ENCODE measurements at places on chromosomes 12 and 14.

- DNase-seq = no peak
Observed at GRCh38 chr14:61476754-61477410, 155.5 kb downstream of the PRKCH start.

DNA sequence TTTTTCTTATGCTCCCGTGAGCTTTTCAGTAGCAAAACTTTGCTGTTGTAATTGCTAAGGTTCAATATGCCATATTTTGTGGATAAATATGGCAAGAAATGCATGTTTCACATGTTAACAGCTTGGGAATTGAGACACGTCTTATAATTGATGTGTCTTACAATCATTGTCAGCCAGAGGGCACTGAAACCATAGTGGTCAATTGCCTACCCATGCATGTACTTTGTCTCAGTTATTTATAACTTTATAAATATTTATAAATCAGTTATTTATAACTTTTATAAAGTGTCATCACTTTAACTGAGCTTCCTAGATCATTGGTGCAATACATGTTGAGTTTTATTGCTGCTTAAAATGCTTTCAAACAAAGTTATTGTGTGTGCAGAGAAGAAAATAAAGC is 82.0 kb downstream of the CATSPERB start:
- no peak for DNase-seq

DNA sequence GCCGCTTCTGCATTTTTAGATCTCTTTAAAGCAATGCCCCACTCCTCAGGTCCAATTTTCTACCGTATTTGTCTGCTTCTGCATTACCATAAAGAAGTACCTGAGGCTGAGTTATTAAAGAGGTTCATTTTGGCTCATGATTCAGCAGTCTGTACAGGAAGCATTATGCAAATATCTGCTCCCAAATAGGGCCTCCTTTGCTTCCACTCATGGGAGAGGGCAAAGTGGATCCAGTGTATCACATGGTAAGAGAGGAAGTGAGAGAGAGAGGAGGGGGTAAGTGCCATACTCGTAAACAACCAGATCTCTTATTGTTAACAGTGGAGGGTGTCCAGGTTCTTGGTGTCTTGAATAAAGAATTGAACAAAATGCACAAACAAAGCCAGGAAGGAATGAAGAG is 316.1 kb upstream of the SEL1L start:
- DNase-seq = no peak

DNA sequence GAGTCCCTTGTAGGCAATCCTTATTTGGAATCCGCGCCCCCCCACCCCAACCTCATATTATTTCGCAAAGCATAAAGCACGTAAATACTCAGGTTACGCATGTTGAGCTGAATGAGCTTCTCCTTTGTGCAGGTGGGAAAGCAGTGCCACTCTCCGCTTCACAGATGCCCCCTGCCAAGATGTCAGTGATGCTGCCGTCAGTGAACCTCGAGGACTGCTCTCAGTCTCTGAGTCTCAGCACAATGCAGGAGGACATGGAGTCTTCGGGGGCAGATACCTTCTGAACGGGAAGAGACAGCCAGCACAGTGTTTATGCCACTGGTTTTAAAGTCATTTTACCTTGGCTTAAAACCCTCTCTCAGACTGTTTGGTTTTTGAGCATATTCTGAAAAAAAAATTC is 90.1 kb upstream of the DACT1 start:
- DNase-seq = no peak

DNA sequence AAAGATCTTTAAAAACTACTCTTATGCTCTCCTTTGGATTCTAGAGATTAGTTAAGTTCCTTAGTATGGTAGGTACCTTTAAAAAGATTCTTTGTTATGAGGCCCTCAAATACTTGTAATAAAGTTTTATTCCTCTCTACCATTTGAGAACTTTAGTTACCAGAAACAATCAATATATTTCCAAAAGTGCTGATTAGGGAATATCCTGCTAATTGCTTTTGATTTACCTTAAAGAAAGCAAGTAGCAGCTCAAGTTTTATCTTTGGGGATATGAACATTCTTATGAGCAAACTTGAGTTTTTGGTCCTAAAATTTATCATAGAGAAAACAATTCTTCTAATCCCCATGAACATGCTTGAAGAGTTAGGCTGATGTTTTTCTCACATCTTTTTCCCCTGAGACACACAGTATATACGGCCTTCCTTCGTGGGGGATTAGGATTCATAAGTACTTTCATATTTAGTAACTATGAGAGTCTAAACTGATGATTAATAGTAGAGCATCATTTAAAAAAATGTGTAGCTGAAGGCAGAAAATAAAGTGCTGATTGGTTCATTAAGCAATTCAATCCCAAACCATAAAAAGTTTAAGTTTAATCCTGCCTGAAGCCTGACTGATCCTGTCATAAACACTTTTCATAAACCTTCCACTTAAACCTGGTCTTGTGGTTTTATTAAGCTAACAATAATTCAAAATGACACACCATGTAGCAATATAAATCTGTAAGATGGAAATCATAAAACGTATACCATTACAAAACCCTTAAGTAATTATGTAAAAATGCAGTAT is 380.5 kb upstream of the FBXO33 start:
- no peak for DNase-seq

DNA sequence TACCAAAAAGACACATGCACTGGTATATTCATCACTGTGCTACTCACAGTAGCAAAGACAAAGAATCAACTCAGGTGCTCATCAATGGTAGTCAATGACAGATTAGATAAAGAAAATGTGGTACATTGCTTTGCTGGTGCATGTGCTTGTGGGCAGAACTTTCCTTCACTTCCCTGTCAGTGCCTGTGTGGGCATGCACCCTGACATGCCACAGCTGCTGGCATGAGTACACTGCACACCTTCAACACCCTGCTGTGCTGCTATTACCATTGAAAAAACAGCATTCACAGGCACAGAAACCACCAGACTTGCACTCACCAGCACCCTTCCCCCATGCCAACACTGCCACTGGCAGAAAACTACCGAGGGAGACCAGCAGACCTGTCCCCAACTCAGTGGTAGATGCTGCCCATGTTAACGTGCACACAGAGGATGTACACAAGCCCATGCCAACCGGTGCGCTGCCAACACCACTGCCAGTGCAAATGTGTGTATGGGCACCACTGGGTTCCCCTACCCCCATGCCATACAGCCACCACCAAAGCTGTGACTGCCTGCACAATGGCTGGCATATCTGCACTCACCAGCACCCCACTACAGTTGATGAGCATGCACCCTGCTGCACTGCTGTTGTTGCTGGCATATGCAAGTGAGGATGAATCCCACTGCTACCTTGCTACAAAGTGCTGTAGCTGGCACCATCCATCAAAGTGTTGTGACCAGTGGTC is 57.4 kb downstream of the APOBEC1 start:
- DNase-seq = no peak

- DNase-seq = no peak
Observed at GRCh38 chr12:3035815-3036702, 41.1 kb upstream of the TSPAN9 start.

DNA sequence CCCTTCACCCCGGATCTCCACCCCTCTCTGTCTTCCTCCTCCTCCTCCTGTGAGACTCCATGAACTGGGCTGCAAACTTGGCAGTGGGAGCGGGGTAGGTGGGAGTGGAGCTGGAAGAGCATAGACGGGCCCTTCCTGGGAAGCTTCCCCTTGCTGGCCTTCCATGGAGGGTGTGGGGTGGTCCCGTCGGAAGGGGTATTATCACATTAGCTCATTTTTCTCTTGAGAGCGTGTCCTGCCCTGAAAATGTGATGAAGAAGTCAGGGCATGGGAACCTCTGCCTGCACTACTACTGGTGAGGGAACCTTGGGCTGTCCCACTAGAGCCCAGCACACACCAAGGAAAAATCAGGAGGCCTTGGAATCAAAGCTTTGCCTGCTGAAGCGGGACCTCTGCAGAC is 66.5 kb downstream of the CACNA1C start:
- no peak for DNase-seq

- DNase-seq = no peak
Observed at GRCh38 chr12:69712826-69713225, 13.7 kb upstream of the BEST3 start.

- no peak for DNase-seq
Observed at GRCh38 chr12:30814295-30814655, 59.5 kb upstream of the CAPRIN2 start.

DNA sequence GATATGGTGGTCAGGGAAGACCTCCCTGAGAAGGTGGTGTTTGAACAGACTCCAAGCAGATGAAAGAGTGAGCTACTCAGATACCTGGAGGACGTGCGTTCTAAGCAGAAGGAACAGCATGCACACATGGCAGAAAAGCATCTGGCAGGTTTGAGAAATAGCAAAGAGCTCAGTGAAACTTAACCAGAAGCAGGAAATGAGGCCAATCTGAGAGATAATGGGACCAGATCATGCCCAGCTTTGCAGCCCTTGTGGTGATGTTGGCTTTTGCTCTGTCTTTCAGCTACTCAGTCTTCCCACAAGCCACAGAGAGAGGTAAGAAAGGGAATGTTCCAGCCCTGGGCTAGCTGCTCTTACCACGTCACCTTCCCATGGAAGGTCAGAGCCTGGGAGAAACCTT is 176.3 kb upstream of the GSC start:
- no peak for DNase-seq

GRCh38 chr14:58477653-58478052 is 50.1 kb downstream of the KIAA0586 start:
- DNase-seq = no peak

GRCh38 chr12:6752167-6752920 is 597 bp downstream of the MLF2 start:
- DNase-seq = no peak

- no peak for DNase-seq
Observed at GRCh38 chr12:57772429-57773322, at the start of gene EEF1AKMT3. EEF1AKMT3 (plus strand) TSS chr12:57772614; CDS start chr12:57772725, 111 bp downstream.

GRCh38 chr14:94611179-94611578 is 1.0 kb upstream of the SERPINA3 start:
- no peak for DNase-seq

- DNase-seq = no peak
Observed at GRCh38 chr14:69358233-69358963, 39.7 kb downstream of the ERH start.

GRCh38 chr14:62800577-62800976 is 244.7 kb downstream of the KCNH5 start:
- no peak for DNase-seq

- DNase-seq = no peak
Observed at GRCh38 chr12:32139064-32139421, 32.4 kb downstream of the BICD1 start.

- DNase-seq = no peak
Observed at GRCh38 chr12:10400829-10401228, 8.7 kb downstream of the KLRC4 start.

- no peak for DNase-seq
Observed at GRCh38 chr12:27620121-27620520, 76.1 kb upstream of the REP15 start.
